ENCODE measurements at places on chromosomes 12 and 14.

GRCh38 chr12:7058163-7058845 is 2.2 kb upstream of the C1S start:
- no peak for DNase-seq

DNA sequence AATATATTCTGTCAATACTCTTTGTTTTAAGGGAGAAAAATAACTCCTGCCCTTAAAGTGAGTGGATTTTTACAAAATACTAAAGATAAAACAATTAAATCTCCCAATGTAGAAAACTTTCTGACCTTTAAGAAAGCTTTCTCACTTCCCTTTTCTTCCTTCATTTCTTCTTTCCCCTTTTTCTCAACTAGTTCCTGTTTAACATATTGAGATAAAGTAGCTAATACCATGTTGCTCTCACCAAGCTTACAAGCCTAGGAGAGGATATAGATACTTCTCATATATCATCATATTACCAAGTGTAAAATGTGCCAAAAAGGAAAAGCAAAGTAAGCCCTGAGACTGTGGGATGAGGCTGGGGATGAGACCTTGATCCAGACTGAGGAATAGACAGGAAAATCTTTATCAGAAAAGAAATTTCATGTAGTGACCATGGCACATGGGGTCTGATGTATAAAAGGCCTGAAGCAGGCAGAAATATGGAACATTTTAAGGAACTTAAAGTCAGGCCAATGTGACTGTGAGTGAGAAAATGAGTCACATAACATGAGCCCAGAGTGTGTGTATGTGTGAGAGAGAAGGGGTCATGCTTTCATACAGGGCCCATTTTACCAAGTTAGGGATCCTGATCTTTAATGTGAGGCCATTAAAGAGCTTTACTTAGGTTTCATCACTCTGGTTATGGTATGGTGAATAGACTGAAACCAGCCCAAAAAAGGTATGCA is 1.6 kb upstream of the RPL10L start:
- DNase-seq: no peak

DNA sequence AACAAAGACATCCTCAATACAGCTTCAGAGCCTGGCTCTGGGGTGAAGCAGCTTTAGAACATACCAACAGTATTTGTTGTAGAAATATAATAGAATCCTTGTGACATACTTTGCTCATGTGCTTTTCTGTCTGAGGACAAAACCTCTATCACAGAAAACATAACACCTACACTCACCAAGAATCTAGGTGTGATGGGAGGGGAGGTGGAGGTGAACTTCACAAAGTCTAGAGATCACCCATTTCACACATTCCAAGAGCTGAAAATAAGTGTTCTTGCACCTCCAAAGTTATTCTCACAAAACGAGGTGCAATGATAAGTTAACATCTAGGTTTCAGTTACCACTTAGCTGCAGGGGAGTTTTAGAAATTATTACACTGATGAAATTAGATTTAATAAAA is 32.7 kb upstream of the BTG1 start:
- no peak for DNase-seq

DNA sequence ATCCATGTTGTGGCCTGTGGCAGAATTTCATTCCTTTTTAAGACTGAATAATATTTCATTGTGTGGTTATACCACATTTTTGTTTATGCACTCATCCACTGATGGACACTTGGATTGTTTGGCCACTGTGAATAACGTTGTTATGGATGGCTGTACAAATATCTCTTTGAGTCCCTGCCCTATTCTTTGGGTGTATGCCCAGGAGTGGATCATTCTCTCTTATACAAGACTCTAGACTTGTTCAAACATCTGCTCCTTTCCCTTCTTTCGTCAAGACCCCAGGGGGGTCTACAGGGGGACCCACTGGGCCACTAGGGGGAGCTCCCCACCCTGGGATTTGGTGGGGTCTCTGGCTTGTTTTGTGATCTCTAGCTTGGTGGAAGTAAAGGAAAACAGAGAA is 77.4 kb downstream of the FBXL14 start:
- DNase-seq: peak; percentile 90

DNA sequence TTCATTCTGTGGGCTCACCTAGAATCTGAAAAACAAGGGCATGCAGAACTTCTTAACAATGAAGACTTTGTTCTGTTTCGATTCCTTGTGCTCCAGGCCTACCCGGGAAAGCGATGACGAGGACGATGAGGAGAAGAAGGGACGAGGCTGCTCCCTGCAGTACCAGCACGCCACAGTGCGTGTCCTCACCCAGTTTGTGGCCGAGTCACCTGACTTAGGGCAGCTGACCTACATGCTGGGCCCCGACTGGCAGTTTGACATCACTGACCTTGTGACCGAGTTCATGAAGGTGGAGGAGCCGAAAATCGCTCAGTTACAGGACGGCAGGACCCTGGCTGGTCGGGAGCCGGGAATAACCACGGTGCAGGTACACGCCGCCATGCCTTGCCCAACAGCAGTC is 585.4 kb downstream of the AACS start:
- no peak for DNase-seq

GRCh38 chr14:28467611-28468010 is 299.0 kb upstream of the FOXG1 start:
- DNase-seq: no peak

GRCh38 chr12:12592930-12593329 is 18.7 kb upstream of the CREBL2 start:
- no peak for DNase-seq

GRCh38 chr12:59620326-59620725 is 24.5 kb downstream of the SLC16A7 start:
- DNase-seq: no peak

DNA sequence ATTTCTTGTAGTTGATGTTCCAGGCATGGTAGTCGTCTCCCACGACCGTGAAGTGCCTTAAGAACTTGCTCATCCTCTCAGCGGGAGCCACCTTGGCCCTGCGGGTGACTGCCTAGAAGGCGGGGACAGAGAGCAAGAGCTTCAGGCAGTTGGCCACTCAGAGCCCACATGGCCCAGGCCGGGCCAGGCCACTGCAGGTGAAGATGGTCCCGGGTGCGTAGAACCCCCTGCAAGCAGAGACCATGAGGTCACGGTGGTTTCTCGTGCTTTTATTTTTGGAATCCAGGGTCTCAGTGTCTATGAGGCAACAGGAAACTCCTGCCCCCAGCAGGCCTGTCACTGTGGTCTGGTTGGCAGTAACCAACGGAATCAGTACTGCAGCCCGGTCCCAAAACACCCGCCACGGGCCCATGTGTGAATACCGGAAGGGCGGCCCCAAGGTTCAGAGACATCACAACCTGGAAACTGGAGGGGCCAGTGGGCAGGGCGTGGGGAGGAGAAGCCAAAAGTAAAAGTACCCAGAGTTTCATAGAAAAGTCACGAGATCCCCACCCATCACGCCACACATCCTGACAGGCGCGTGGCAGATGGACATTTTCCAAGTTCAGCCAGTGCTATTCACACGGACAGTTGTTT is 27.5 kb downstream of the HVCN1 start:
- peak; percentile 52 for DNase-seq

GRCh38 chr14:45650754-45651153 is 397.8 kb upstream of the MIS18BP1 start:
- no peak for DNase-seq

GRCh38 chr14:68569970-68570409 is 222.9 kb downstream of the ZFP36L1 start:
- DNase-seq: no peak

DNA sequence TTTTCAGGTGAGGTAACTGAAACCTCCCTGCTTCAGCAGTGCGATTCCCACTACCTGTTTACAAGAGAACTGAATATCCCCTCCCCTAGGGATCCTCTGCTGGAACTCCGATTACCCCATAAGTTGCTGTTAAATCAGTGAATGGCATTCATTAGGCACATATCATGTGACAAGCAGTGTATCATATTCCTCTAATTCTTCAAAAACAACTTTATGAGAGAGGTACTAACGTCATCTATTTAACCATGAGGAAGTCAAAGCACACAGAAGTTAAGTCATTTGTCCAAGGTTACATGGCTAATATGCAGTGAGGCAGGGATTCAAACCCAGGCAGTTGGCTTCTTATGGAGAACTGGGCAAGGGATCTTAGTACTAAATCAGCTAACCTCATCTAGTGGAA is 43.9 kb upstream of the PCED1B start:
- DNase-seq: no peak

- no peak for DNase-seq
Measured at GRCh38 chr12:10940389-10940788, 1.3 kb upstream of the TAS2R14 start.

- DNase-seq: no peak
Measured at GRCh38 chr14:38329246-38329645, 73.4 kb upstream of the CLEC14A start.

- DNase-seq: peak; percentile 12
Measured at GRCh38 chr14:72169521-72169920, 237.3 kb downstream of the RGS6 start.

DNA sequence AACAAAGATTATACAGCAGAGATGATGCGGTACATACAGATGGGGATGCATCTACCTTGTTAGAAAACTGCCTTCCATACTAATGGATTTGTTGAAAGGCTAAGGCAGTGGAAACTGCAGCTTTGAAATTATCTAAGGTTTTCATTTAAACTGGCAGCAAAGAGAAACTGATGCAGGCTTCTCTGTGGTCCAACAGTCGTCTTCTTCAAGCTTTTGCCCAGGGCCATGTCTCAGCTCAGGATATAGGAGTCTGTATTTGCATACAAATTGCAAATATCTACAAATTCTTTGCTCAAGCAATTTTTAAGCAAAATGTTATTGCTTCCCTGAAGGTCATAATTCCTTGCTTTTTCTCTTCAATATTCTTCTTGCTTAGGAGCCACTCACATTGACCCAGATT is 33.7 kb downstream of the ERH start:
- DNase-seq: no peak

DNA sequence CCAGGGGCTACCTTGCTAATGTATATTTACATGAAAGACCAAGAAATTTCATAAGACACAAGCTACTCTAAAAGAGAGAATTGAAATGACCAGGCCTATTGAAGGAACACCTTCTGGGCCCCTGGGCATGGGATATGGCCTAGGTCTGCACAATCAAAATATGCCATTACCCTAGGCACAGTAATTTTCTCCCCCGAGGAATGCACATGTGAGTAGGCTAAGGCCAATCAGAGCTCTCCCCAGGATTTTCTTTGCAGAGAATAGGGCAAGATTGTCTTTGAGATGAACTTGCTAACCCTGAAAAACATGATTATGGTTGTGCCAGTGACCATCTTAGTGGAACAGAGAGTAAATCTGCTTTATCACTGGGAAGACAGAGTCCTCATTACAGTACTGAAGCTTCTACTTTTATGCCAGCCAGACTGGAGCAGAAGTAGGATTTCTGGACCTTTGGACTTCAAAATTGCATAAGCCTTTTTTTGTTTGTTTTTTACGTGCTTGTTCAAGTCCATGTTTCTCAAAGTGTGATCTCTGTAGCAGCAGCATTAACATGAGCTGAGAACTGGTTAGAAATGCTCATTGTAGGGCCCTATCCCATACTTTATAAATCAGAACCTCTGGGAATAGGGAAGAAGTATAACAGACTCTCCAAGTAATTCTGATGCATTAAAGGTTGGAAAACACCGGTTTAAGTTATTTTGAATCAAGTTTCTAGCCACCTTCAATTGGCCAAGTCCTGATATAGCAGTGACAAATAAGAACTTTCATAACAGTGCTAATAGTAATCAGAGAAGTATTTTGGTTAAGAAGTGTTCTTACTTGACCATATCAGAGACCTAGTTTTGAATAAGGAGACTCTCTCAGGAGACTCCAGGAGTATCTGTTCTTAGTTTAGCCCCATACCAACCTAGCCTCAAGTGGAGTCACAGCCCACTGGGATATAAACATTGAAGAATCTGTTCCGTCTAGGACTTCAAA is 112.9 kb downstream of the LMO3 start:
- no peak for DNase-seq

All from H7 (cell line).